ENCODE measurements at places on chromosomes 7 and 10.

- no peak for DNase-seq
These were observed 77.4 kb downstream of the ZEB1 start for GRCh38 chr10:31396376-31396775.

- DNase-seq, result no peak
These were observed 137.5 kb downstream of the FGFR2 start for GRCh38 chr10:121460733-121461132.

GRCh38 chr10:105681051-105681450 lies 1040.0 kb downstream of the SORCS3 start:
- no peak for DNase-seq

DNA sequence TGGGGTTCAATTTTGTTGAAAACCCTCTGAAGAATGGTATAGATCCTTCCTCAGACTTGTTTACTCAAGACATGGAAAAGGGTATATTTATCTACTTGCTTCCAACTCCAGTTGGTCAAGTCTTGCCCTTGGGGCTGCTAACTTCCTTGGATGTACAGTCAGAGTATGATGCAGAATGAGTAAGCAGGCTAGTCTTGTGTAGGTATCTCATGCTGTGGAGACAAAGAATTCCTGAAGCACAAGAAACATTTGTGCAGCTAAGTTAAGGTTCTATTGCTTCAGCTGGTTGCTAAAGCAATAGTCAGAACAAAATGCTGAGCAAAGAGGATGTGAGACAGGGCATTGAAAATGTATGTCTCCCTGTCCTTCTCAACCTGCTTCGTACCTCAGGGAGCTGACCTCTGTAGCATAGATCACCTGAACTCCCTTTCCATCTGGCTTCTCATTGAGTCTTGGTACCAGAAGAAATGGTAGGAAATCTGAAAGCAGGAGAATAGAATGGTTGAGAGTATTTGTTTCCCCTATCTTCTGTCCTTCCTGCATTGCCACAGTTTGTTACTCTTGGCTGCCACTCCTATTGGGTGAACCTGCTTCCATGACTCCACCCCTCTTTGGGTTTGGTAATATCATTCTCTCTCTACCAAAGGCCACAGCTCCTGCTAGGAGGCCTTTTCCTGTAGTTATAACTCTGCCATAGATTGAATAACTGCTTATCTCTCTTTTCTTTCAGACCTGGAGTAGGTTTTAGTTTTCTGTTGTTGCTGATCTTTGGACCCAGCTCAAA lies 346.0 kb downstream of the PHF14 start:
- DNase-seq, result no peak

Measured in spinal cord (tissue), 10 donors.